ENCODE measurements at places on chromosomes 12 and 14.

DNA sequence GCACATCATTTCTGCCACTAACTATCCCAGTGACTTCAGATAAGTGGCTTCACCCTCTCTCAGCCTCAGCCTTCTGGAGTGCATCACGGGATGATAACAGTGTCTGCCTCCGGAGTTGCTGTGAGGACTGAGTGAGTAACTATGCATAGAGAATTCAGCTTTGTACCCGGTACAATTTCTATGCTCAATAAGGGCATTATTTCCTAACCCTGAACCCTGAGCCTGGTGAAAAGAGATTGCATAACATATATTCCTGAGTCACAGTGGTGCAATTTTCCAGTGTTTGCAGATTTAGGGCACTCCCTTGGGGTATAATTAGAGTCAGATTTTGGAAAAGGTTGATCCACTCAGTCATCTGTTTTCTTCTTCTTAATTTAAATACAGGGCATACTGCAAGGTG, 181.1 kb downstream of the PTPN11 start:
- DNase-seq: no peak

DNA sequence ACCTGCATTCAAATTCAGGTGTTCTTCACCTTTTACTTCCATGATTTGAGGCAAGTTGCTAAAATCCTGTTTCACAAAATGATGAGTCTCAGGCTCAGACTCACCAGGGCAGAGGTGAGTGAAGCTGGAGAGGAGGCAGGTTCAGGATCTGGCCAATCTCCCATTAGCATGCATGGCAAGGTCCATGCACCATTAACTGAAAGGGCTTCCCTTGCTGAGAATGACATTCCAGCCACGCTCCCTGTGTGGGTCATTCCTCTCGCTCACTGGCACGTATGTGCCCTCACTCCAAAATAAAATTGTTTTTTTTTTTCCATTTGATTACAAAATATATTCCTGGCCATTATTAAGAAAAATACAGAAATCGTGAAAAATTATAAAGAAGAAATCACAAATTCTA, 257.6 kb downstream of the C12orf75 start:
- DNase-seq: no peak

DNA sequence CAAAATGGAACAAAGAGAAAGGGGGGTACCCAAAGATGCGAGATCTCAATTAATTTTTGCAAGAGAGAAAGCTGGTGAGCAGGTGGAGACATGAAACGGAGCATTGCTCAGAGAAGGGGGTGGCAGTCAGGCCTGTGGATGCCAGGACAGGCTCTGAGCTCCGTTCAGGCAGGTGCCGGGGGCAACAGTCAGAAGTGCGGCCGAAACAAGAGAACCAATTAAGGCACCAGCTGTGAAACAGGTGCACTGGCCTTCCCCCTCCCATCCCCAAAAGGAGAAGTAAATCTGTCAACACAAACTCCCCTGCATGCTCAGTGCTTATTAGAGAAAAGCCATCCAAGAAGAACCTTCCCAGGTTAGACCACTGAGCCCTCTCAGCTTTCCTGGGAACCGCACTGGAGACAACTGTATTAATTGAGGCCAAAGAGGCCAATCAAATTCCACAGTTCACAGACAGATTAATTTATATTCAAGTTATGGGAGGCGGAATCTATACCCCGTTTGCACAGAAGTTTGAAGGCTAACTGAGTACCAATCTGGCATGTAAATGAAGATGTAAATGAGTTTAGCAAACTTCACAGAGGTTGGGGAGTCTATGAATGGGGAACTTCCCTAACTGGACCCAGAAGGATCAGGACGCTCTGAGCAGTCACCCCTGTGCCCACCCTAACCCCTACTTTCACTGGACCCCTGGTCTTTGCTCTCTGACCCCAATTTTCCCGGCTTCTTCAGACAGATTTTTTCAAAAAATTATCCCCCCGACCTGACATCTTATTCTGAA, 20.9 kb downstream of the OAS2 start:
- no peak for DNase-seq

GRCh38 chr14:34065690-34066391, 115.0 kb upstream of the EGLN3 start:
- no peak for DNase-seq

DNA sequence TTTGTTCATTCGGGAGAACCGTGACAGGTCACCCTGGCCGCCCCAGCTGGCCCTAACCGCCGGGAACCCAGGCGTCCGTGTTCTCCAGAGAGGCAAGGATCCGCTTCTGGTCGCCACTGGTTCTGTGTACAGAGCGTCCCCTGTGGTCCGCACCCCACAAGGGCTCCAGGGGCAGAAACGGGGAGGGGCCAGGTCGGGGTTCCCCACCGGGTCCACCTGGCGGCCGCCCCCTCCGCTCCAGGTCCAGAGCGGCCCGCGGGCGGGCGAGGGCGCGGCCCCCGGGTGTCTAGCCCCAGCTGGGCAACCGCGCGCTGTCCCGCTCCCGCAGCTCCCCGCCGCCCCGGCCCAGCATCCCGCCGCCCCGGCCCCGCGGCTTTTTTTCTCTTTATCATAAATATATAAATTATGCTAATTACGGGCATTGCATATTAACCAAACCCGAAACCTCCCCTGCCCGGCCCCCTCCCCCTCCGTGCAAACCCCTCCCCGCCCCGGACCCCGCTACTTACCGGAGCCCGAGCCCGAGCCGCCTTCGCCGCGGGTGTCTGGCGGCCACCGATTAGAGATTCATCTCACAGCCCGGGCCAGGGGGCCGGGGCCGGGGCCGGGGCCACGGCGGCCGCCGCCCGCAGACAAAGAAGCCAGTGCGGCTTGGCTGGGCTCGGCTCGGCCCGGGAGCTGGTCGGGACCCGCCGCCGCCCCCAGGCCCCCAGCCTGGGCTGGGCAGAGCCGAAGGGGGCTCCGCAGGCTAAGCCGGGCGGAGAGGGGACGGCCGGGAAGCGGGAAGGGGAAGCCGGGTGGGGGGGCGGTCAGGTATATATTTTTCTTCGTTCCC, 512 bp downstream of the POU6F1 start:
- no peak for DNase-seq

DNA sequence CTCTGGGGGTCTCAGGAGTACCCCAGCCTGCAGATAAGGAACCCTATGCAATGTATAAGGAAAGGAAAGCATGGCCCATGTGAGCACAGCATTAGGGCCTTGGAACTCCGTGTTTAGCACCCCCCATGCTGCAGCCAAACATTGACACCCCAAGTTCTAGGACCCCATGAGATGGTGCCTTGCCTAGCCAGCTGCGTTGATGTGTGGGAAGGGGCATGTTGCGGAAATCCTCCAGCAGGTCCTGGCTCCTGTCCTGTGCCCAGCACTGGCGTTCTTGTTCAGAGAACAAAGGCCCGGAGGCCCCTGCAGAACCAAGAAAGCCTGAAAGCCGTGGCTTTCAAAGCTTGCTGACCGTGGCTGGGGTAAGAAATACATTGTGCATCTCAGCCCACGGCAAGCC, 99.4 kb upstream of the DIO3 start:
- DNase-seq: no peak

DNA sequence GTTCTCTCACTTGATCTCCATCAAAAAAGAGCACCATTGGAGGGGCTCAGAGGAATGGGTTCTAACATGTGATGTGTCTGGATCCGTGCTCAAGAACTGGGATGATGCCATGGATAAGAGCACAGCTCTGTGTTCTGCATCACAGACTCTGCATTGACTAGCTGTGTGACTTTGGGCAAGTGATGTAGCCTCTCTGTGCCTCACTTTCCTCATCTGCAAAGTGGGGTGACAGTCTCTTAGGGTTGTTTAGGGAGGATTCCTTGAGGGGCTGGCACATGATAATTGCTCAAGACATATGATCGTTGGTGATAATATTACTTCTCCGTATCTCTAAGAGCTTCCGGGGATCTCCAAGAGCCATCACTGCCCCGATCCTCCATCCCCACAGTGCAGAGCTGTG, 202.3 kb downstream of the CHST11 start:
- DNase-seq: no peak

DNA sequence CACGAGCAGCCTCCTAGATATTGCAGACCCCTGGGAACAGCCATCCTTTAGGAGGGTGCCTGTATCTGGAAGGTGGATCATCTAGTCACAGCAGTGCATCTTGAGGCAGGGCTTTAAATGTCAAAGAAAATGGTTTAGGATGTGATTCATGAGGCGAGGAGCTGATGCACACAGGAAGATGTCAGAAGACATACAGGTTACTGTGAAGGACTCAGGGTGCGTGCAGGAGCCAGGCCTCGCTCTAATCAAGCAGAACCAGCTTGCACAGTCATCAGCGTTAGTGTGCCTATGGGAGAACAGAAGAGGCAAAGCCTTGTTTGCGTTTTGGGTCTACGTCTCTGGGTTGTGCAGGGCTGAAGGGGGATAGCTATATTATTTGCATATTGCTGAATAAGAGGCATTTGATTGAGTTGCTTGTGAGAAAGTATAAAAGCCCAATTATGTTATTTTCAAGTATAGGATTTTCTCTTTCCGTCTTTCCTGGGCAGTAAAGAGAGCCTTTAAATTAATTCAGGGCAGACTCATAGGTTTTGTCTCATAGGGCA, 77.3 kb upstream of the RPH3A start:
- DNase-seq: no peak

DNA sequence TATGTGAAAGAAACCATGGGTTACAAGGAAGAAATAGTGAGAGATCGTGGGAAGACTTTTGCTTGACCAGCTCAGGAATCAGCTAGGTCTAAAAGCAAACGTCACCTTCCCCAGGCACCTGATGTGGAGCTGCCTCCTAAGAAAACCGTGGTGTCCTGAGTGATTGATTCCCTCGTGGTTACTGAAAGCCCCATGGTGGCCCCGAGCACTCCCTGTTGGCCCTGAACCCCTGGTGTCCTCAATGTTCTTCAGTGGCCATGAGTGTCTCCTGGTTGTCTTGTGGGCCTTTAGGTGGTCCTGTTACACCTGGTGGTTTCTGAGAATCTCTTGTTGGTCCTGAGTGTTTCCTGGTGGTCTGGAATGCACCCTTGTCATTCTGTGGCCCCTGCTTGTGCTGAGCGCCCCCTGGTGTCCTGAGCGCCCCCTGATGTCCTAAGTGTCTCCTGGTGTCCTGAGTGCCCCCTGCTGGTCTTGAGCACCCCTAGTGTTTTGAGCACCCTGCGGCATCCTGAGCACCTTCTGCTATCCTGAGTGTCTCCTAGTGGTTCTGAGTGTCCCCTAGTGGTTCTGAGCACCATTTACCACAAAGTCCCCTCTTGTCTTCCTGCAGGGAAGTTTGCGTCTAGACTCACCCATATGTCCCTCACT, 518.7 kb downstream of the TMEM121 start:
- DNase-seq: peak; percentile 45

GRCh38 chr12:113190761-113191160, 5.2 kb downstream of the RITA1 start:
- DNase-seq: peak; percentile 4

GRCh38 chr12:47048541-47048940, 30.9 kb upstream of the PCED1B start:
- DNase-seq: no peak

- DNase-seq: no peak
Measured at GRCh38 chr12:130478786-130479185, 141.1 kb downstream of the PIWIL1 start.

DNA sequence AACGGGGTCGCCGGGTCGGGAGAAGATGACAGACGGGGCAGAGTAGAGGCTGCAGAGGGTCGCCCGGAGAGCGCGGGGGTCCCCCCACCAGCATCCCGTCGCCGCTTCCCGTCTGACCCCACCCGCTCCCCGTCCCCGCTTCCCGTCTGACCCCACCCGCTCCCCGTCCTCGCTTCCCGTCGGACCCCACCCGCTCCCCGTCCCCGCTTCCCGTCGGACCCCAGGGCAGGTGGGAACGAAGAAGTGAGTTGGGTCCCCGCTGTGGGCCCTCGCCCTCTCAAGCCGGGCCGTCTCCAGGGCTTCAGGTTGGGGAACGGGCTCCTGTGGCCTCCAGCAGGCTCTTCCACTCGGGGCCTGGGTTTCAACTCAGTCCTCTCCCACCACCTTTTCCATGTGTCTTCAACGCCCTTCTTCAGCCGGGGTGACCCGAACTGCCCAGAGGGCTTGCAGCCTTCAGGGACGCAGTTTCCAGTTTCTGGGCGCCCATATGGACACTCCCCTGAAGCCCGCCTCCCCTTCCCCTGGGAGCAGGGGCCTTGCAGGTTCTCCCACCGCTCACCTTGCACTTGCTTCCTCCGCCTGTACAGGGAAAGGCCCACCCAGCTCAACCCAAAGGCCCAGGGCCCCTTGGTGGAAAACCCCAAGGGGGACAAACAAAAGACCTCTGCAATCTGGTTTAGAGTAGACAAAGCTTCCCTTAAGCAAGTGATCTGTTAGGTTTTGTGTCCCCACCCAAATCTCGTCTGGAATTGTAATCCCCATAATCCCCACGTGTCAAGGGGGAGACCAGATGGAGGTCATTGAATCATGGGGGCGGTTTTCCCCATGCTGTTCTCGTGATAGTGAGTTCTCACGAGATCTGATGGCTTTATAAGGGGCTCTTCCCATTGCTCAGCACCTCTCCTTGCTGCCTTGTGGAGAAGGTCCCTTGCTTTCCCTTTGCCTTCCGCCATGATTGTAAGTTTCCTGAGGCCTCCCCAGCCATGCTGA, 66.5 kb downstream of the TNFAIP2 start:
- DNase-seq: no peak

- no peak for DNase-seq
Measured at GRCh38 chr12:65319688-65320200, 41.3 kb downstream of the MSRB3 start.
